ENCODE measurements at places on chromosomes 13 and 19. TPM values are rescaled to one million over a fixed set of nuclear protein-coding genes. Genes with fewer than 3 reads are reported as not detected.

DNA sequence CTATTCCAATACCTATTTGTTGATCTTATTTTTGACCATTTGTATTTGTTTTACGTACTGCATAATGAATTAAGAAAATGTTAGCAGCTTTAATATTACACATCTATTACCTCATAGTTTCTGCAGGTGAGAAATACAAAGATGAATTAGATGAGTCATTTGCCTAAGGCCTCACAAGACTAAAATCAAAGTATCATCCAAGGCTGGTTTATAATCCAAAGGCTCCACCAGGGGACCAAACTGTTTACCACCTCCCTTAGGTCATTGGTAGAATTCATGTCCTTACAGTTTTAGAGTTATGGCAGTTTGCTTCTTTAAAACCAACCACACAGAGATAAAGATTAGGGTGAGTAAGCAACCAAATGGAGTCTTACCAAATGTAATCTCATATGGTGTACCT, 848.1 kb downstream of the SLITRK6 start:
- no peaks in the 10 kb centered on the region for H3K27me3 ChIP-seq
- no peak for DNase-seq
- no peak overlapping the region for H3K4me3 ChIP-seq
- H3K4me1 ChIP-seq: no peaks in the 10 kb centered on the region
- no peaks in the 10 kb centered on the region for H3K36me3 ChIP-seq

GRCh38 chr13:78022164-78022877, 103.7 kb upstream of the EDNRB start:
- no peak overlapping the region for H3K4me3 ChIP-seq
- no peaks in the 10 kb centered on the region for H3K36me3 ChIP-seq
- no peak for DNase-seq
- no peaks in the 10 kb centered on the region for H3K4me1 ChIP-seq
- no peak overlapping the region for H3K27ac ChIP-seq

GRCh38 chr19:38849147-38849859, 483 bp downstream of the HNRNPL start:
- peaks cover 24% of the 10 kb centered on the region for H3K4me1 ChIP-seq
- no peaks in the 10 kb centered on the region for H3K36me3 ChIP-seq
- H3K27me3 ChIP-seq: no peaks in the 10 kb centered on the region

The DOCK6 gene
- total RNA-seq: 13.5 TPM

The DHRS12 gene
- 5.4 TPM for total RNA-seq

The PEX11G gene
- not detected for total RNA-seq

The ZNF763 gene
- total RNA-seq: 1.0 TPM

The MYBPC2 gene
- total RNA-seq: not detected
